Thymus (tissue), 14 donors: ENCODE measurements at places on chromosomes 6 and 20.

- DNase-seq, result no peak
Observed at GRCh38 chr6:16671302-16672289, 89.7 kb downstream of the ATXN1 start.

DNA sequence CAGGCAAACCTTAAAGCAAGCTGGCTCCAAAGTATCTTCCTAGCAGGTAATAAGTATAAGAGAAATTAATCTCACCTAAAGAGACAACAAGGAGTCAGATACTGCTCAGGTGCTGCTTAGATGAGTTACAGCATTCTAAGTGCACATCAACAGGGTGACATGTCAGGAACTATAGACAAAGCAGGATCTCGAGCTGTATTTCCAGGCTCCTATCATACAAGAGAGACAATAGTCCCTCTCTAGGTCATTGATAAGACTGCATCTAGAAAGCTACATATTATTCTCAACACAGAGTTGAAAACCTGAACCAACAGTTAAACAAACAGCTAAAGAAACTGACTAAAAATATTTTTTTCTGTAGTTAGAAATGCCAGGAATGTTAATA is 3.9 kb downstream of the PTPRK start:
- DNase-seq, result no peak

DNA sequence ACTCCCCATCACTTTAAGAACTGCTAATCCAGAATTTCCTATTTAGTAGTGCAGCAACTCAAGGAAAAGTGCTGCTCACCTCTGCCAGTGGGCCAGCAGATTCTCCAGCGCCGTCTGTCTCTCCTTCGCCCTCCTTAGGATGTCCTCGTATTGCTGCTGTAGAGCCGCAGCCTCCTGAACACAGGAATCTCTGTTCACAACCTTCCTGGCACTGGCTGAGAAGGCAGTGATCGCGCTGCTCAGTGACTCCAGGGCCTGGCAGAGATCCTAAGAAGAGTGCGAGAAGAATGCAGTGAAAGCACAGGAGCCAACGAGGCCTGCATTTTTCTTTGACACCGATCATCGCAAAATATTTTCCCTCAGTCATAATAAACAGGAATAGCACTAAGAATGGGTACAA is 209.0 kb downstream of the SYNE1 start:
- no peak for DNase-seq

DNA sequence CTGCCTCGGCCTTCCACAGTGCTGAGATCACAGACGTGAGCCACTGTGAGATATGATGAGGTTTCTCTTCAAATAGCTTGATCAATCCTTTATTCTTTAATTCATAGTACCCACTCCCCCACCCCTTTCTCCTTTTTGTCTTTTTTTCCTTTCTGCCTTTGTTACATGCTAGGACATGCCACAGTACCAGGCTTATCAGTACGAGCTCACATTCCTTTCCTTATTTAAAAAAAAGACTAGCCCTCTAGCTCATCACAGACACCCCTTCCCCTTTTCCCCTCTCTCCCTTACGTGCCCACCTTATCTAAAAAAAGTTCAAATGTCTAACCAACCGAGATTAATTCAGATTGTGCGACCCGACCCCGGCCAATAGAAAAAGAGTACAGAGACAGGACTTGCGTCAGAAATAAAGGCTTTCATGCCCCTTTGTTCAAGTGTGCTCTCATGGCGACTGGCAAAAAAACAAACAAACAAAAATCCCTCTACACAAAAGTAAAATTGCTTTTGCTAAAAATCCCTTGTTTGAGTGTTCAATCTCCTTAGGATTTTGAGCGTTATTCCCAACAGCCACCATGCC is 49.2 kb downstream of the MRAP2 start:
- DNase-seq, result no peak

DNA sequence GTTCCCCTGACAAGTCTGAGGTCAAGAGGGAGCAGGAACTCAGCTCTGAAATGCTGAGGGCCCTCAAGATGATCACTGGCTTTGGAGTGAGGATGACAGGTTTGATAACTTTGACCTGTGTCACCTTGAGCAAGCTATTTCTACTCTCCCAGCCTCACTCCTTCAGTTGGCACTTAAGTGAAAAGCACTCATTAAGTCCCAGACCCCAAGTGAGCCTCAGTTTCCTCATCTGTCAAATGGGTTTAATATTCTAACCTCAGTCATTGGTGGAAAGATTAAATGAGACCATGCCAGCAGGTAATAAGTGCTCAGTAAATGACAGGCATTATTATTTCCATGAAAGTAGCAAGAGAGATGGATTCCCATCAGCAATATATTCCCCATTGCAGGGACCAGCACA is 14.0 kb downstream of the DEFB132 start:
- DNase-seq, result no peak

DNA sequence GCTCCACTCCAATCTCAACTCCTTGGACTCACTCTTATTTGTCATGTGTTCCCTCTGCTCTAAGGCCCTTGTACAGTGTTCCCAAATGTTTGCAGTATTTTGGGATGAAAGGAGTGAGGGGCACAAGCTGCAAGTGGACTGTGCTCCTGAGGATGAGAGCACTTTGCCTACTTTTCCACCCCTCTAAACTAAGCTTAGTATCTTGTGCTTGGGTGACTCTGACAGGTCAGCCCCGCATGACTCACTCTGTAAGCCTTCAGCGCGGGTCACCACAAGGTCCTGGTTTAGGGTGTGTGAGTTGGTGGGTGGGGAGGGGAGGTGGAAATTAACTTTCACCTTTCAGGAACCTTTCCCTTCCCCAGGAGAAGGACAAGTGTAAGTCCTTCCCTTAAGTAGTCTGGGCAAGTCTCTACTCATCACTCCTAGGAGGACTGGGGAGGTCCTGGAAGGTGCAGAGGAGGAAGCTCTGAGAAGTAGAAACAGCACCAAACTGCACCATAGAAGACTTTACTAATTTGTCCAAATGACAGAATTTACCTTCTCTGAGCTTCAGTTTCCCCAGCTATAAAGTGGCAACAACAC is 68.8 kb upstream of the EPB41L1 start:
- no peak for DNase-seq

- DNase-seq, result no peak
Observed at GRCh38 chr20:48814633-48815032, 13.2 kb downstream of the PREX1 start.
